ENCODE measurements at places on chromosomes 1 and 21.
A peak's percentile ranks its signal among the peaks of the same experiment; 100 is the strongest.

- no peak for DNase-seq
These were observed 1.9 kb upstream of the AK5 start for GRCh38 chr1:77279929-77280328.

DNA sequence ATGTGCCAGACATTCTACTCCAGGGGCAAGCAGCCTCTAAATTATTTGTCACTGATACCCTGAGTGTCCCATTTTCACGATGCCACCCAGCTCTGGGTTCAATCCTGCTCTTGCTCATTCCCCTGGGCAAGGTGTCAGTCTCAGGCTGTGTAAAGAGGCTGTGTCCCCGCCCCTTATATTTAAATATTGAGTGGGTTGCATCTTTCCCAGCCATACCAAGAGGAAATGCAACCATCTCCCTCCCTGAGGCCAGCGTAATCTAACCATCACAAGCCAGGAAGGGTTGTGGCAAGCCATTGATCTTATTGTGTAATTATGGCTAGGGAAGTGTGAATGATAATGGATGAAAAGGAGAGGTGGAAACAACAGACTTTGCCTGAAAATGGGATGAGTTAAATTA, 54.7 kb upstream of the CLDN14 start:
- no peak for DNase-seq

GRCh38 chr1:233328142-233328921, 808 bp downstream of the MAP3K21 start:
- peak; percentile 66 for DNase-seq

GRCh38 chr1:199279872-199280645, 641.2 kb downstream of the PTPRC start:
- no peak for DNase-seq

- DNase-seq = no peak
These were observed 264.7 kb downstream of the SPATA17 start for GRCh38 chr1:217895841-217896240.

DNA sequence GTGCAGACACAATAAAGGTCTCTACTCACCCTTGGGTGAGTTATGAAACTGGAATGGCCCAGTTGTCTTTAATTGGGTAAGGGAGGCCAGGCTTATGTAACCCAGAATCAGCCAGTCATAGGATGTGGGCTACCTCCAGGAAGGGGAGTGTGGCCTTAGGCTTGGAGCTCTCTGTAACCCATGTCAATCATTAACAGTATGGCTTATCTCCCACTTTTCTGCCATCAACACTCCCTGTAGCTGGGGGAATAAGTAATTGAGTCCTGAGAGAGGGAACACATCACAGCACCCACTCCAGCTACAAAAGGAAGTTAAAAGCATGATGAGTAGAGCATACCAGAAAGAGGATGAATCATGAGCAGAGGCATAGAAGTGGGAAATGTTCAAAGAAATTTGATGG, 327.0 kb upstream of the DUSP10 start:
- DNase-seq = no peak

GRCh38 chr1:209686322-209686721, 11.1 kb downstream of the G0S2 start:
- no peak for DNase-seq

Data from Right ventricle myocardium inferior (tissue), 1 donor.